Fibroblast of the aortic adventitia (primary cell): ENCODE measurements at places on chromosomes 6 and 20. TPM values are rescaled to one million over a fixed set of nuclear protein-coding genes. Genes with fewer than 3 reads are reported as not detected.

GRCh38 chr6:2916158-2916925 is 13.2 kb upstream of the SERPINB9 start:
- no peak for DNase-seq

- DNase-seq, result peak; percentile 60
Observed at GRCh38 chr20:24781418-24781980, 167.6 kb upstream of the CST7 start.

The BPI gene
- total RNA-seq, result 1.4 TPM in 1 of 2 replicates, not detected in the other

- DNase-seq, result no peak
Observed at GRCh38 chr6:113570641-113571040, 286.5 kb upstream of the MARCKS start.

- DNase-seq, result no peak
Observed at GRCh38 chr20:10784554-10785183, 110.9 kb upstream of the JAG1 start.

- DNase-seq, result peak; percentile 92
Observed at GRCh38 chr6:89022798-89023197, 57.8 kb upstream of the PNRC1 start.

The BPIFB2 gene
- not detected in 2 replicates for total RNA-seq
